DMS53 (cell line): ENCODE measurements at places on chromosomes 1 and 21.

- DNase-seq, result no peak
Observed at GRCh38 chr1:31383967-31384366, 11.1 kb upstream of the FABP3 start.

DNA sequence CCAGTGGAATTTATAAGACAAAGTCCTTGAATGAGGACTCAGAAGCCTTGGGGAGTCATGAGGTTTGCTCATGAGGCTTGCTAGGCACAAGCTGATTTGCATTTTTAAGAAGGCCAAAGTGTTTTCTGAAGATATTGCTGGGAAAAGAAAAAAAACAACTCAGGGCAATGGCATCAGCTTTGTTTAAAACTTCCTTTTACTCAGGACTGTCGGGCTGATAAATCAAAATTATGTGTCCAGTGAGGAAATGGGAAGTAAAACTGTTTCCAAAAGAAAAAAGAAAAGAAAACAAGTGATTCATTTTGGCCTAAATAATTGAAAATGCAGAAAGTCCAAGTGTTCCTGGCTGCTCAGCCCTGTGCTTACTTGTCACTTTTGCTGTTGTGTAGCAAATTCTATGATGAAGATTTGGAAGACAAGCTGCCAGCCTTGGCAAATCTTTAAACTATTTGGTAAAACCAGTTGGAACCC lies 282.4 kb downstream of the HLX start:
- no peak for DNase-seq

- DNase-seq, result peak; percentile 72
Observed at GRCh38 chr1:230572121-230573105, 69.9 kb upstream of the COG2 start.

GRCh38 chr1:206851341-206852010 lies 13.9 kb upstream of the IL20 start:
- DNase-seq, result no peak

GRCh38 chr1:24463776-24464735 lies 38.6 kb upstream of the RCAN3 start:
- DNase-seq, result no peak

GRCh38 chr1:22533244-22533895 lies 29.9 kb upstream of the EPHA8 start:
- peak; percentile 73 for DNase-seq

DNA sequence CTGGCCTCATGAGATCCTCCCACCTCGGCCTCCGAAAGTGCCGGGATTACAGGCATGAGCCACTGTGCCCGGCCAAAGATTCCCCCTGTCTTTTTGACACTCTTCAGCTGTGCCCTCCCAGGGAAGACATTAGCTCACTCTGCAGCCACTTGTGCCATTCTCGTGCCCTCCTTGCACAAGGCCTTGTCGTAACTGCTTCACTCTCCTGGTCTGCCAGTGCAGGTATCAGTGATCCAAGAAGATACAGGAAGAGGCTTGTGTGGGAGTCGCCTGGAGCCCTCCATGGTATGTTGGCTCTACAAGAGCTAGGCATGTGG lies 22.0 kb upstream of the WDR26 start:
- DNase-seq, result no peak

- no peak for DNase-seq
Observed at GRCh38 chr1:14616632-14617396, 18.3 kb downstream of the KAZN start.

- DNase-seq, result no peak
Observed at GRCh38 chr1:117137281-117137855, 15.8 kb upstream of the TRIM45 start.
